ENCODE measurements at places on chromosomes 5 and 9. TPM values are rescaled to one million over a fixed set of nuclear protein-coding genes. Genes with fewer than 3 reads are reported as not detected.

The LARP1 gene
- 105 TPM for total RNA-seq

DNA sequence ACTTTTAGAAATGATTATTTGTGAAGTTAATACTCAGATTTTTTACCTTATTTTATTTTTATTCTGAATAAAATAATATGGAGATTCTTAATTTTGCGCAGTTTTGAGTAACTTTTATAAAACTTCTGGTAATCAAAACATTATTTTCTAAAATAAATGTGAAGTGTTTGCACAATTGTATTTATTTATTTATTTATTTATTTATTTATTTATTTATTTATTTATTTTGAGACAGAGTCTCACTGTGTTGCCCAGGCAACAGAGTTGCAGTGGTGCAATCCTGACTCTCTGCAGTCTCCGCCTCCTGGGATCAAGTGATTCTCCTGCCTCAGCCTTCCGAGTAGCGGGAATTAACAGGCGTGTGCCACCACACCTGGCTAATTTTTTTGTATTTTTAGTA is 73.5 kb downstream of the RPS6 start:
- DNase-seq, result no peak

GRCh38 chr5:150848271-150848670 is 1.9 kb downstream of the IRGM start:
- DNase-seq, result no peak

The PLAC8L1 gene
- total RNA-seq, result 0.62 TPM

The WHRN gene
- total RNA-seq, result 7.0 TPM
